Mammary epithelial cell (primary cell): ENCODE measurements at places on chromosomes 4 and X.

- DNase-seq: no peak
These were observed 10.8 kb upstream of the SORBS2 start for GRCh38 chr4:185822791-185823190.

- no peak for DNase-seq
These were observed 37.5 kb upstream of the NKRF start for GRCh38 chrX:119643696-119644095.

DNA sequence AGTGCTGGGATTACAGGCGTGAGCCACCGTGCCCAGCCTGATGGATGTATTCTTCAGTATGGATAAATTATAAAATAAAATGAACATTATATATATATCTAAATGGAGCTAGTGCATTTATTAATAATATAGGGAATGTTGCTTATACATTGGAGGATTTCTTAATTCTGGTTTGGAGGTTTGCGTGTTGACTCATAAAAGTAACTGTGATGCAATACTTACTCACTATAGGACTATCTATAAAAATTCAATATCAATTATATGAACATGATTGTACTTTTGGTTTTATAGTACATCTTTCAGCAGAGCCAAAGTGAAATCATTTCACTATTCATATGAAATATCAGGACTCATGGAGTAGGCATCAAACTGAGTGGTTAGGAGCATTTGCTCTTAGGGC, 3.2 kb upstream of the AREG start:
- DNase-seq: no peak

- no peak for DNase-seq
These were observed 171.4 kb downstream of the GPC3 start for GRCh38 chrX:133813971-133814370.

DNA sequence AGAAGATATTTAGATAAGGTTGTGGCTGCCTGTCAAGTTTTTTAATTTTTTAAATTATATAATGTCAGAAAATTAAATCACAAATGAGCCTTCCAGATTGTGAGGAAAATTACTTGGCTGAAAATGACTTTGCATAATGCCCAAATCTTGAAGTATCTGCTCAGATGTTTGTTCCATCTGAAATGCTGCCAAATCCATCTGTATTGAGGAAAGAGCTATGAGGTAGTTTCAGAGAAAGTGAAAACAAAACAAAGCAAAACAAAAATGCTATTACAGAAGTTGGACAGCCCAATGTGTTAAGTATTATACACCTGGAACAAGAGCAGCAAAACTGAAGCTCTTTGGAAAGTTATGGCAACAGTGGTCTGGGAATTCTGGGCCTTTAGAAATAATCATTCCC, 23.3 kb upstream of the GUCY1B1 start:
- no peak for DNase-seq

DNA sequence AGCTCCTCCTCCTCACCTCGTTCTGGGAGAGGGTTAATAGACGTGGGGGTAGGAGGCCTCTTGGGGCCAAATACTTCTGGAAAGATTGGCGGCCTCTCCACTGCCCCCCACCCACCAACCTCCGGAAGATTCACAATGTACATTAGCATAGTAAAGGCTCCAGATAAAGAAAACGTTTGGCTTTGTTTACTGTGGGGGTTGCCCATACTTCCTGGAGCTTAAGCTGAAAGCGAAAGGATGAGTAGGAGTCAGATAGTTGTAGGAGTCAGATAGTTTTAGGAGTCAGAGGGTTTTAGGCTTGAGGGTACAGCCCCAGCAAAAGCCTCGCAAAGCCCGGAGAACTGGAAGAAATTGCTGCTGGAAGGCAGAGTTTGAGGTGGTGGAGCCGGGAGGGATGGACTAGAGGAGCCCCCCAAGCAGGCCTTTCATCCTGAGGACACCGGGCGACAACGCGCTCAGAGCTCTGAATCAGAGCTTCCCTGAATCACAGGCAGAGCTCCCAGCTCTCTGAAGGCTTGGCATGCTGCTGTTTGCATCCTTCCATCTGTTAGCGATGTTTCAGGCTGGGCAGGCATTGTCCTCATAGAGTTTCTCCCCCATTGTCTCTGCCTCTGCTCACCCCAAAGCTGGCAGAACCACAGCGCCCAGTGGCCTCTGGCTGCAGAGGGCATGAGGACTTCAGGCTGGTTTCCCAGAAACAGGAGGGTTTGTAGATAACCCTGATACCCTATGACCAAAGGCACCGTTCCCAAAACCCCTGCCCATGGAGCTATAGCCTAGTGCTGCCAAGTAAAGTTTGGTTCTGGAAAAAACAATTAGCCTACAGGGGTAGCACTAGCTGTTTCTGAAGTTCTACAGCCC, 280.7 kb downstream of the BCOR start:
- no peak for DNase-seq

GRCh38 chr4:6991771-6992557, 51.2 kb upstream of the TADA2B start:
- peak; percentile 96 for DNase-seq

GRCh38 chr4:5788144-5788543, 77.1 kb downstream of the EVC start:
- no peak for DNase-seq

DNA sequence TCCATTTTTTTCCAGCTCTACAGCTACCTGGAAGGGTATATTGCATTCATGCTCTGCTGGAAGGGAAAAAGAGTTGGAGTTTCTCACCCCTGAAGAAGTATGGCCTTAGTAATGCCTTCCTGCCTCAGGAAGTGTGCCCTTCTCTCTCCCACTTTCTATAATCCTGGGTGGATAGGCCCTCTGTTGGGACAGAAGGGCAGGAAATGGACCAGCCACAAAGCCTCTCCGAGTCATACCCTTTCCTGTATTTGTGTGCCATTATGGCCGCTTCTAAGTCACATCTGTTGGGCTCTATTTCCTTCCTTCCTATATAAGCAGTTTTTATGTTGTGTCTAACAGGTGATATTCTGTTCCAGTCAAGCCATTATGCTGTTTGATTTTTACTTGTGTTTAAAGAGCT, 74.8 kb upstream of the SMARCA5 start:
- DNase-seq: no peak

- peak; percentile 59 for DNase-seq
These were observed 75.0 kb downstream of the MGST2 start for GRCh38 chr4:139740531-139741041.

- DNase-seq: no peak
These were observed 154.3 kb upstream of the EDNRA start for GRCh38 chr4:147326591-147326990.

- no peak for DNase-seq
These were observed 205.6 kb downstream of the LARP7 start for GRCh38 chr4:112842513-112842912.

- DNase-seq: no peak
These were observed 958.2 kb downstream of the PCDH7 start for GRCh38 chr4:31678356-31678755.

GRCh38 chrX:104172121-104172520, 5.9 kb downstream of the FAM199X start:
- DNase-seq: peak; percentile 3

DNA sequence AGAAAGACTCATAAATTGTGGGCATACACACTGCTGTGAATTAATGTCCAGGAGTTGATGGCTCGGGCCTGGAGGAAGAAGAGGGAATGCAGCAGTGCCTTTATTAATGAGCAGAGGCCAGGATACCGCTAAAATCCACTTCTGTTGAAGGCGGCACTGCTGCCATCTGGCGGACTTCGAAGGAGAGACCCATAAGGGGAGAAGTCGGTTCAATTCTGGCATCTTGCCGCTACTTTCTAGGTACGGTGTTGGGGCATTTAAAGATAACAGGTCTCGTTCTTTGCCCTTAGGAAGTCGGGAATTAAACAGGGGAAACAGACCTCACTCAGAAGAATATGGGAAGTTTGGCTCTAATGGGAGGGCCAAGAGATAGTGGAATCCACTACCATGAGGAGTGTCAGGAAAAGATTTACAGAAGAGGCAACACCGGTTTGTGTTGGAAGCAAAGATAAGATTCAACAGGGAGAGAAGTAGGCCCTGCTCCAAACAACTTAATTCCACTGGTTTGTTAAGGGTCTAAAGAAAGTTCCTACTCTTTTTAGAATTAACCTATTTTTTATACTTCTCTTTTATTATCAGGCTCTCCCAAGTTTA, 133.6 kb upstream of the GIMD1 start:
- DNase-seq: peak; percentile 52

DNA sequence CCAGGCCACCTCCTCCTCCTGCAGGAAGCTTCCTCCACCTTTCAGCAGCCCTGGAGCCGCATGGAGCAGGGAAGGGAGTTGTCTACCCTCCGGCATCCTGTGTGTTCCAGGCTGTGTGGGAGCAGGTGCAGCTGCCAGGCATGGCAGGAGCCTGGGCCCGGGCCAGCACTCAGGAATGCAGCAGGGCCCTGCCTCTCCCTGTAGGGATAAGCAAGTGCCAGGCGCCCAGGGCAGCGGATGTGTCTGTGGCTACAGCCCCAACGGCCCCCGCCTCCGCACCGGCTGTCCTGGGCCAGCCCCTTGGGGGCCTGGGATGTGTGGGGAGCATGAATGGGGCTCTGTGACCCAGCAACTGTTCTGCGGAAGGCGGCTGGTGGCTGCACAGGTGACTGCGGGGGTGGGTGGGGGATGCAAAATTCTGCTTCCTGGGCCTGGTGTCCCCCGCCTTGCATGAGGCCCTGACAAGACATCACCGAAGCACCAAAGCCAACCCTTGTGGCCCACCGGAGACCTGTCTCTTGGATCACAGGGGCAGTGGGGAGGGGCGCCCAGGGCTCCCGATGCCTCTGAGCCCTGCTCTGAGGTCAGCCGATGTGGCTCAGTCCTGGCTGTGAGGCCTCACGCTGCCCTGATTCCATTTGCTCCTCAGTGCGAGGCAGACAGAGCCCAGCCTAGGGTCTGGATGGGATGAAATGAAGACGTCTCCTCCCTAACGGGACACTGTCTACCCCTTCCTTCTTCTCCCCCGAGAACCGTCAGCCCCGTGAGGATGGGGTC, 1.4 kb upstream of the DOK7 start:
- DNase-seq: peak; percentile 76

DNA sequence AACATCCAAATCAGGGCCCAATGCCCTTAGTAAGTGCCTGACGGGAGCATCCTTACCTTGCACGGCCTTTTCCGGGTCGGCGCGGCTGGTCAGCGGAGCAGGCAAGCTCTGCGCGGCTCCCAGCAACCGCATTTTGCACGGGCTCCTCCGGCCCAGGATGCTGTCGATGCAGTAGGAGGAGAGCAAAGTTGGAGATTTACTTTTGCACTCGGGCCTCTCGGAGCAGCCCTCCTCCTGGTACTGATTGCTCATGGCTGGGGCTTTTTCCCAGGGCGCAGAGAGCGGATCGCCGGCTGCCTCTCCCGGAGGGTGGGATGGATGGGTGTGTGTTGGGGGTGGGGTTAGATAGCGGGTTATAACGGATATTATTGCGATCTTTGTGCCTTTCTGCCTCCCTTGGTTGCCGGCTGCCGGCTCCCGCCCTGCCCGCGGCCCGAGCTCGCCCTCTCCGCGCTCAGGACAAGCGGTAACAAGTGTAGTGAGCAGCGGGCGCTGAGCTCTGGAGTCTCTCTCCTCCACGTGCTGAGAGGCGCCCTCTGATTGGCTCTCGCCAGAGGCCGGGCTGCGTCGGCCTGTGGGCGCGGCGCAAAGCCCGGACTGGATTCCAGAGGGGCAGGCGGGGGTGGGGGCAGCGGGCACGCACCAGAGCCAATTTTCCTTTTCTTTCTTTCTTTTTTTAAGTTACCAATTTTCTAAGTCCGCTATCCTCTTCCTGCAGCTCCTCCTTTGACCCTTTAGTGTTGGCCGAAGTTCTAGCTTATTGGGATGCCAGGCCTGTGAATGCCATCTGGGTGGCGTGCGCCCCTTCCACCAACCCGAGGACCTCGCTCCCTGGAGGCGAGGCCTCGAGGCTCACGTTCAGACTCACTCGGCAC, at the start of gene ARX:
Gene ARX, minus strand, starts transcription at position 480 of the 875 bp plus-strand sequence. Its CDS starts 228 bp downstream, at position 252.
- peak; percentile 68 for DNase-seq

GRCh38 chr4:59695355-59696053, 1504.6 kb upstream of the ADGRL3 start:
- no peak for DNase-seq

DNA sequence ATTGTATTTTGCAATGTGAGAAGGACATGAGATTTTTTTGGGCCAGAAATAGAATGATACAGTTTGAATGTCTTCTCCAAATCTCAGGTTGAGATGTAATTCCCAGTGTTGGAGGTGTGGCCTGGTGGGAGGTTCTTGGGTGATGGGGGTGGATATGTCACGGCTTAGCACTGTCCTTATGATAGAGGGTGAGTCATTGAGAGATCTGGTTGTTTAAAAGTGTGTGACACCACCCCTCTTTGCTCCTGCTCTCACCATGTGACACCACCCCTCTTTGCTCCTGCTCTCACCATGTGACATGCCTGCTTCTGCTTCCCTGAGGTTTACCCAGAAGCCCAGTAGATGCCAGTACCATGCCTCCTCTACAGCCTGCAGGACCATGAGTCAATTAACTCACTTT, 1226.9 kb downstream of the PCDH7 start:
- no peak for DNase-seq

- peak; percentile 33 for DNase-seq
These were observed 14.7 kb upstream of the DCHS2 start for GRCh38 chr4:154506253-154506652.

- DNase-seq: peak; percentile 8
These were observed 64.1 kb downstream of the PARM1 start for GRCh38 chr4:74996996-74997395.

DNA sequence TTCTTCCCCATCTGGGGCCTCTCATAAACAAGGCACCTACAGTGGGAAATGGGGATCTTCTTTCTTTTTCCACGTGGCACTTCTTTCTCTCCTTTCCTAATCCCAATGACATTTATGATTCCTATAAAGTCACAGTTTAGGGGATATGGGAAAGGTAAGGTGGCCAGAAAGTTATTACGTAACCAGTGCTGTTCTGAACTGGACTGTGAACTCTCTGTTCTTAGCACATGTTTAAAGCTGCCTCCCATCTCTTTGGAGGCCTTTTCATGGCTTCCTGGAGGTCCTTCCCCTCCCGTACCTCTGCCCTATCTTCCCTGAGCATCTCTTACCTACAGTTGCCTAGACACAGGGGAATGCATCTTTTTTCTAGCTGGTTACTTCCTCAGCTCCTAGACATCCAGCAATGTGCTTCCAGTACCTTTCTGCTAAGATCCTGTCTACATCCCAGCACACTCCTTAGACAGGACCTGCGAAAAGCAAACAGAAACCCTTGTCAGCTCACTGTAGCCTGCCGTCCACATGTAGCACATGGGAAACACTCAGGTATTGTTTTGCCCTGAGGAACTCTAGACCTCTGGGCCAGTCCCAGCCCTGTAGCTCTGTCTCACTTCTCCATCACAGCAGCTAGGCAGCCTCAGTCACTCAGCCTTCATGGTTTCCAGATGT, 195.4 kb downstream of the NWD2 start:
- no peak for DNase-seq

- DNase-seq: no peak
These were observed 211.3 kb upstream of the RPS6KA3 start for GRCh38 chrX:20477836-20478524.

GRCh38 chr4:40199999-40200874, 3.4 kb downstream of the RHOH start:
- peak; percentile 75 for DNase-seq

- no peak for DNase-seq
These were observed 188.0 kb upstream of the PACRGL start for GRCh38 chr4:20512033-20512792.
